ENCODE measurements at places on chromosomes 1 and 21.
A peak's percentile ranks its signal among the peaks of the same experiment; 100 is the strongest.

GRCh38 chr1:231855361-231855760 lies 228.8 kb downstream of the DISC1 start:
- DNase-seq, result no peak

- DNase-seq, result no peak
Measured at GRCh38 chr1:198519639-198520501, 20.6 kb downstream of the ATP6V1G3 start.

GRCh38 chr1:218164111-218164929 lies 120.8 kb upstream of the RRP15 start:
- DNase-seq, result no peak

DNA sequence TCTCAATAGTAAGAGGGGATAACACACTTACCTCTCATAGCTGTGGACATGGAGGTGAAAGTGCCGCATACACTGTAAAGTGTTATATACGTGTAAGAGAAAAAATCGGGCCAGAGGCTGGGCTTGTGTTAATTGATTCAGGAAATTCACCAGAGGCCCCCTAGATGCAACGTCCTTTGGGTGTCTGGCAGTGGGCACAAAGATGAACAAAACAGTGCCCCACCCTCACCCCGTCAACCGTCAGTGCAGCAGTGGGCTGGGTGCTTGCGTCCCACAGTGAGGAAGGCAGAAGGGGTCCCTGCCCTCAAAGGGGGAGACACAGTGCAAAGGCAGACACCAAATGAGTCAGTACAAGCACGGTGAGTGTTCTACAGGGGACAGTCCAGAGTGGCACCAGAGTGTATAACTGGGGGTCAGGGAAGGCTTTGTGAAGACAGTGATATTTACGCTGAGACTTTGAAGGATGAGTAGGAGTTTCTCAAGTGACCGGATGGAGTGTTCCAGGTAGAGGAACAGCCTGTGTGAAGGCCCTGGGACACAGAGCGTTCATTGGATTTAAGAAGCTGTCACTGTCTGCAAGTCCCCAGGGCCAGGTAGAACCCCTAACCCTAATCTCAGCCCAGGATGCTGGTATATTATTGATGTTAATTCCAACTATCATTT lies 6.6 kb upstream of the MTFR1L start:
- no peak for DNase-seq

GRCh38 chr1:208254376-208254775 lies 10.2 kb upstream of the PLXNA2 start:
- DNase-seq, result no peak

DNA sequence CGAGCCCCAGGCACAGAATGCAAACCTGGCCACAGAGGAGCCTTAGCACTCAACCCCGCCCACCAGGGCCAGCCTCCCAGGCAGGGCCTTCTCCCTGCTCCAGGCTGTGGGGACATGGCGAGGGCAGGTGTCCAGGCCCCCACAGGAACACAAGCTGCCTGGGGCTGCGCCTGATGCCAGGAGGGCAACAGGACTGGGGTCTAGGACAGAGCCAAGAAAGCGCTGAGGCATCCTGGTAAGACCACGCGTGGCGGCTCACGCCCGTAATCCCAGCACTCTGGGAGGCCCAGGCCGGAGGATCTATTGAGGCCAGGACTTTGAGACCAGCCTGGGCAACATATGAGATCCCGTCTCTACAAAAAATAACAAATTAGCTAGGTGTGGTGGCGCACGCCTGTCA lies 59.1 kb downstream of the MEGF6 start:
- DNase-seq, result no peak

DNA sequence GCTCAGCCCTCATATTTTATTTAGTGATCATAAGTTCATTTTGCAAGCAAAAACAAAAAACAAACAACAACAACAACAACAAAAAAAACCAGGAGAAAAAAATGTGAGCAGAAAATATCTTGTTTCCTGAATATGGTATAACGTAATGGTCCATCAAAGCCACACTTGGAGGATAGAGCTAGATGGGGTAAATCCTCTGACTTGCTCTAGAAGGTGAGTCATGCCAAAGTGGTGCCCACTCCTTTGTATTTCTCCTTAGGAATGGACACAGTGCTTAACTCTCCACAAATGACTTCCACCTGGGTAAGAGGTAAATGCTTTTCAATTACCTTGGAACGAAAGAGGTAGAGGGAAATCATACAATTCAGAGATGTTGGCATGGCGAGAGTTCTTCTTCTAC lies 20.6 kb downstream of the PROX1 start:
- no peak for DNase-seq

- no peak for DNase-seq
Measured at GRCh38 chr21:38250991-38251418, 5.8 kb upstream of the KCNJ15 start.

GRCh38 chr1:43824795-43825194 lies 108.8 kb upstream of the ARTN start:
- no peak for DNase-seq

DNA sequence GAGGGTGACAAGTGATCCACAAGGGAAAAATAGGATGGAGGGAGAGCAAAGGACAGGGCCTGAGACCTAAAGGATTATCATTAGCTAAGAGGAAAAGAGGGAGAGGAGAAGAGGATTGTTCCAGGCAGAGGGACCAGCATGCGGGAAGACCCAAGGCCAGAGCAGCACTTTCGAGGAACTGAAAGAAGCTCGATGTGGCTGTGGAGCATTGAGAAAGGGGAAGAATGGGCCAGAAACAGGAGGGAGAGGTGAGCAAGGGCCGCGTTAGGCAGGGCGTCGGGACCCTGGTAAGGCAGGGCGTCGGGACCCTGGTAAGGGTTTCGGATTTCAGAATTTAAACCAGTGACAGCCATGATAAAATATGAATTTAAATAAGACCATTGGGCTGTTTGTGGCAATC lies 22.8 kb upstream of the CSF1 start:
- no peak for DNase-seq

DNA sequence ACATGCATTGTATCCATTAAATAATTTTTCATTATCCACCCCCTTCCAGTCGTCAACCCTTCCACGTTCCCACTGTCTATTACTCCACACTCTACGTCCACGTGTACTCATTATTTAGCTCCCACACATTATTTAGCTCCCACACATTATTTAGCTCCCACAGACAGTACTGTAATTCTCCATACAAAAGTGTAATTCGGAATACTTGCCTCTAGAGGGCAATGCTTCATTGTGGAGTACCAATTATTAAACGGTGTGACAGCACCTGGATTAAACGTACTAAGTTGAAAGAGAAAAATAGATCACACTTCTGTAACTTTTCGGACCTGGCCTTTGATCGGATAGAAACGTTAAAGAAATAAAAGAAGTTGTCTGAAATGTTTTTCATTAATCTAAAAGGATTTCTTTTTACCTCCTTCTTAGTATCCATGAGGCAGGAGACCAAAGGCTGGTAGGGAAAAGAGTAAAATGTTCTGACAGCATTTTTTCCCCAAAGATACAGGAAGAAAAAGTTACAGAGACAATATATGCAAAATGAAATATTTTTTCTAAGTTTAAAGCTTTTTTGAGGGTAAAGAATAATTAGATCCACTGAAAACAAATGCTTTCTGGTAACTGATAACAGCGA lies 99.2 kb downstream of the LHX8 start:
- DNase-seq, result peak; percentile 30

GRCh38 chr1:188364927-188365449 lies 1536.2 kb downstream of the PLA2G4A start:
- no peak for DNase-seq

GRCh38 chr1:8348777-8349472 lies 31.0 kb downstream of the SLC45A1 start:
- DNase-seq, result peak; percentile 78

GRCh38 chr1:220556641-220557040 lies 28.7 kb downstream of the MARK1 start:
- no peak for DNase-seq

DNA sequence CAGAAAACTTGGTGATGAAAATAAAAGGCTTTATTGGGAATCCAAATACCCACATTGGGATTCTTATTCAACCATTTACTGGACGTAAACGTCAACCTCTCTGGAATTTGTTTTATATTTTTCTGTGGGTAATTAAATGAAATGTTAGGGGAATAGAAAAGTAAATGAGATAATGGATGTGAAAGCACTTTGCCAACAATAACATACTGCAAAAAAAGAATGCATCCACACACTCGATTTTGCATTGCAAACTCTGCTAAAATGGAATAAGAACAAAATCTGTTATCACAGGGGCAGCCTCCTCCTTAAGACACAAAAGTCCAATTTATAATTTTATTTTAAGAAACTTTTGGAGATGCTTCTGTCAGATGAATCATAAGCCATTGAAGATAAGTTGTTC lies 88.4 kb downstream of the ERG start:
- no peak for DNase-seq

GRCh38 chr21:45074818-45075595 lies 627 bp downstream of the ADARB1 start:
- no peak for DNase-seq

GRCh38 chr1:243413431-243414151 lies 157.8 kb downstream of the SDCCAG8 start:
- no peak for DNase-seq

GRCh38 chr1:3418600-3418999 lies 35.9 kb upstream of the ARHGEF16 start:
- DNase-seq, result no peak
